Panc1 (cell line): ENCODE measurements at places on chromosomes 6 and 20.

DNA sequence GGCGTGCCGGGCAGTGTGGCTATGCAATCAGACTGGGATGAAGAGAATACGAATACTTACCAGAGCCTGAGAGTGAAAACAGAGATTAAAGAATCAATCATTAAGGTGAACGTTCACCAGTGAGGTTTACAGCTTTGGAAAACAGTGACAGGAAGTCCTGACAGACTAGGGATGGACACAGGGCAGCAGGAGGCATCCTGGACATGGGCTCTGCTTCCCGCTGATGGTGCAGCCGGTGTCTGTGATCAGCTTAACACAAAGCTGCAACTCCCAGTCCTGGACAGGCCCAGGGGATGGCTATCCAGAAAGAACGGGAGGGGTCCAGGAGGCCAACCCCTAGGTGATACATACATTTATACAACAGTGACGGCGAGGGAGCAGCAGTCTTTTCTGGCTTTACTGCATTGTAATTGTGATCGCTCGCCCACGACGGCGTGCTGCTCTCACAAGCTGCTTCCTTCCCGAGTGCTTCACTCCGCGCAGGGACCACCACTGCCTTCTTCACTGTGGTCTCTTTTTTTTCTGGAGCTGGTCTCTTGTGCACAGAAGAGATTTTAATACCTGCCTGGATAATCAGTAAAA is 20.7 kb downstream of the DIDO1 start:
- no peak for DNase-seq

DNA sequence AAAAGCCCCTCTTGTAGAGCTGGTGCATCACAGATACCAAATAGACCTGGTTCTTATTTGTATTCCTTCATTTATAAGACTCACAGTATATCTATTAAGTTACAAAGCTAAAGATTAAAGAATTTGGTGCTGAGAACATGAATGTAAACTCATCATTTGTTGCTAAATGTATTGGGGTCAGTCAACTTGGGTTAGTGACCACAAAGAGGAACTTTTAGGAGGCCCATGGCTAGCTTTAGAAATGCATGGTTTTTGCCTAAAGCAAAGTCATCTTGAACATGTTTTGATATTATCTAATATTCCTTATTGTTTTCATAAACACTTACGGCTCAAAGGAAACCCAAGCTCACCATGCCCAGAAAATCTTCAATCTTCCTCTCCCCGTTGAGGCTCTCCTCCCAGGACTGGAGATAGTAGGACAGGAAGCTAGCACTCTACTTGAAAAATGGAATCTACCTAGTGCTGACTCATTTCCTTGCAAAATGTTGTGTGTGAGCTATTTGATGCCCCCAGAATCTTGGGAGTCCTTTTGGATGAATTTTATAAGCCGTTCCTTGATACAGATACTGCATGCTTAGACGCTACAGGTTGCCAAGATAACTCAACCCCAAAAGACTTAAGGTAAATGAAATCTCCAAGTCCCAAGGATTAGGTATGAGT is 121.4 kb downstream of the BMP2 start:
- no peak for DNase-seq

- DNase-seq, result no peak
Observed at GRCh38 chr6:11975353-11975977, 36.6 kb upstream of the HIVEP1 start.

GRCh38 chr6:27752038-27752885 is 159.9 kb downstream of the OR2B2 start:
- DNase-seq, result peak; percentile 82

DNA sequence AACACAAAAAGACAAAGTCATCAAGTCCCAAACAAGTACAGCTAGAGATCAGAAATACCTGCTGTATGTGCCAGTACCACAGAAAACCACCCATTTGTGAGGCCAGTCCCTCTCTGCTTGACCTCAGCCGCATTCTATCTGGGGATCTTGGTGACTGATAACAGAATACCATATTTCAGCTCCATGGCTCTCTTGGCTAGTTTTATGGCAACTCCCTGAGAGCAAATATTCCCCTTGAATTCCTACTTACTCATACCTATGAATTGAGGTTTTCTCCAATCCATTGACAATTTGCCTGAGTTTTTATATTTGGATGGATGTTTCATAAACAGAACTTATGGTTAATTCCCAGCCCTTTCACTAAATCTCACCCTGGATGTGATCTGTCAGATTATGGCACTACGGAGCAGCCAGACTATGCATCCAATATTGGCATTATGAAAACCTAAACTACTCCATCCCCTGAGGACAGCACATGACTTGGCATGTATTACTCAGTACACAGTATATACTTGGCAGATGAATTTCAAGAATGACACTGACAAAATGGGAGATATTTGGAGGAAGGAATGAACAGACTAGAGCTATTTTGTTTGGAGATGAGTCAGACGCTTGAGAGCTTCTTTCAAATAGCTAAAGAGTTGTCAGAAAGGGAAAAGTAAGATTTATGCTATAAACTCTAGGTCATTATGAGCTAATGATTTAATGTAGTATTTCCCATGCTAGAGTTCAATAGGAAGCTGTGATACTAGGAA is 95.7 kb downstream of the PRDM1 start:
- DNase-seq, result no peak

- peak; percentile 61 for DNase-seq
Observed at GRCh38 chr6:2952557-2953095, 18.7 kb downstream of the SERPINB6 start.

DNA sequence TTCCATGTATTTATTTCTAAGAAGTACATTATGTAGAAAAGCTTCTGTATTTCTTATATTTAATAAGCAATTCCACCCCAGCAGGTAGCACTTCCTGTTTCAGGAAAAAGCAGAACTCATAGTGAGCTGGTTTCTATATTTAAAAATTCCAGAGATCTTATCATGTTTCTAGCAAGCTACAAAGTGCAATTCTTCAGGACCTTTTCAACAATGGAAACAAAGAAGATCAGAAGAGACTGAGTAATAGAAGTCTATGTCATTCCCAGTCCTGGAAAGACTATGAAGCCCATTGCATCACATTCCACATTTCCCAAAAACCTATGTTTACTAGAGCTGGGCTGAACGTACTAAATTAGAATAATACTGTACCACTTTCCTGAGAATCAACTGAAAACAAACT is 302.6 kb upstream of the NRSN1 start:
- DNase-seq, result no peak

- no peak for DNase-seq
Observed at GRCh38 chr6:11654876-11655275, 117.3 kb downstream of the TMEM170B start.

DNA sequence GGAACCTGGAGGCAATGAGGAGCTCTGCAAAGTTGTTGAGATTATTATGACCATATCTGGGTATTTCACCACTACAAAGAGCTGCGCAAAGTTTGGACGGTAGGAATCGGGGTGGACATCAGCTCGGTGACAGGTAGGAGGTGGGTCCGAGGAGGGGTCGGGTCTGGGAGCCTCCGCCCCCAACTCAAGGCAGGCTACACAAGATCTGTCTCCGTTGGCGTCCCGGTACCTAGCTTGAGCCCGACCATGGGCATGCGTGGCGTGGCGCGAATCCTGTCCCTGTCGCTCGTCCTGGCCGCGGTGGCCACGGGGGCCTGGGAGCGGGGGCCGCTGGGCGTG is 40.2 kb upstream of the ZNFX1 start:
- DNase-seq, result no peak

- no peak for DNase-seq
Observed at GRCh38 chr6:31586008-31586407, at the start of gene LST1. TSS of gene LST1 (plus strand) at chr6:31586277. CDS start at chr6:31587300, 1,023 bp downstream.

- DNase-seq, result no peak
Observed at GRCh38 chr6:157974341-157974894, 7.2 kb upstream of the SYNJ2 start.

DNA sequence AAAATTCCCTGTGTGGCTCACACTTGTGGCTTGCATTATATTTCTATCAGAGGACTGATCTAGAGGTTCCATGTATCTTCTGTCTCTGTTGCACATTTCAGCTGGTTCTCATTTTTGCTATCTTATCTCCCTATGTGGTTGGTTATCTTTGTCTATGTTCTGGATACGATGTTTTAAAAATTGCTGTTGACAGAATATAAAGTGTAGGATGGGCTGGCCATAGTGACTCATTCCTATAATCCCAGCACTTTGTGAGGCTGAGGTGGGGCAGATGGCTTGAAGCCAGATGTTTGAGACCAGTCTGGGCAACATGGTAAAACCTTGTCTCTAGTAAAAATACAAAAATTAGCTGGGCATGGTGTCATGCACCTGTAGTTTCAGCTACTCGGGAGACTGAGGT is 9.9 kb upstream of the ULBP3 start:
- DNase-seq, result no peak

GRCh38 chr6:34236131-34236442 is 586 bp upstream of the HMGA1 start:
- no peak for DNase-seq

DNA sequence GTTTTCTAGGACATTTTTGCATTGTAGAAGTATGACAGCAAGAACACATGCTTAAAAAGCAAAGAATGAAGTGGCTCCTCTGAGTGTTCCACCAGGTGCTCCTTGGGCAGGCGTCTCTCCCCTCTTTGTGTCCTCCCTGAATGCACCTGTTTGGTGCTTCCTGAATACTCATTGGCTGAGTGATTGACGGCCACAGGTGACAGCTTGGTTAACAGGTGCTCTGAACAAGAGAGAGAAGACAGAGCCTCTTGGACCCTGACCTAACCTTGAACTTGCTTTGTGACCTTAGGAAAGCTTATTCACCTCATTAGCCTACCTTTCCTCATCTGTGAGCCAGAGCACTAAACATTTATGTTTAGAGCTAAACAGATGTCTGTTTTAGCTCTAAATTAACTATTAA is 93.7 kb downstream of the TULP4 start:
- DNase-seq, result no peak

- DNase-seq, result no peak
Observed at GRCh38 chr20:15036948-15037347, 699.5 kb upstream of the FLRT3 start.

DNA sequence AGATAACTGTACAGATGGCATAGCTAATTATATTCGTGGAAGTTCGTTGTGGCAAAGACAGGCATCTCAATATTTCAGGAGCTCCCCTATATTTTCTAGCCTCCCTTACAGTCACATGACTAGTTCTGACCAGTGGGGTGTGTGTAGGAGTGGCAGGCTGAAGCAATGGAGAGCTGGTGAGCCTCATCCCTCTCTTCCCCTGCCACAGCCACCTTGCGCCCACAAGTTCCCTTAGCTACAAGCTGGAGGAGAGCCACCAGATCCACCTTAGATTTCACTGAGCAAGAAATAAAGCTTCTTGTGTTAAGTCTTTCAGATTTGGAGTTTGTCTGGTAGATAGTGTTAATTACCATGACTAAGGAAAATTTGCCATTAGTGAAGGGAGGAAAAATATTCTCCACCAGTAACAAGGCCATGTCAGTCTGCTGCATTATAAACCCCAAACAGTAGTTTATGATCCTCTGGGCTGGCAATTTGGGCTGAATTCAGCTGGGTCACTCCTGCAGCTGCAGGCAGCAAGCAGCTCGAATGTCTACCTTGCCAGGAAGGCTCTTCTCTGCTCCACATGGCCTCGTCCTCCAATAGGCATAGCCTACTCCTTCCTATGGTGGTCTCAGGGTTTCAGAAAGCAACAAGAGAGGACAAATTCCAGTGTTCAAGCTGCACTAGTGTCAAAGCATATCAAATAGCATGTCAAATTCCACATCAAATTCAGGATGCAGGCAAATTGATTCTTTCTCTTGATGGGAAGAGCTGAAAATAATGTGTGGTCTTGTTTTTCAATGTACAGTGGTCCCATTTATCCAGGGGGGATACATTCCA is 7.4 kb upstream of the RBCK1 start:
- no peak for DNase-seq

- DNase-seq, result no peak
Observed at GRCh38 chr6:38099221-38099620, 279.7 kb downstream of the ZFAND3 start.

DNA sequence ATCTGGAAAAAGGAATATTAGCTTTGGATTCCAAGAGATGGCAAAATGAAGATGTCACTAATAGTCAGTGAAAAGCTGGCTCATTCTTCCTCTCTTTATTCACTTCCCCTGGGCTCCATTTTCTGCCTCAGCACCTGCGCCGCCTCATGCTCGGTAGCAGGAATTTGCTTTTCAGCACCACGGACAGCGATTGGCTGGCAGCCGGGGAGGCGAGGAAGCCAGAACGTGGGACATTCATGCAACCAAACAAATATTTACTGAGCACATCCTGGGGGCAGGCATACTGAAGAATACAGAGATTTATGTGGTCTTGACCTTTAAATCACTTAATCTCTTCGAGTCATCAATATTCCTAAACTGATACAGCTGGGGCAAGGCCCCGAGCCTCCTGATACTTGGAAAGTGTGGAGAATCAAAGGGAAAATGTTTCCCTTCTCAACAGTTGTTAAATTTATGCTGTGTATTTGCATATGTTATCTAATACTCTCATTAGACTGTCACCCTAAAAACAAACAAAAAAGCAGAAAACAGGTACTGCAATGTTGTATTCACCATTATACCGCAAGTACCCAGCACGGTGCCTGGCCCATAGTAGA is 12.1 kb upstream of the PDYN start:
- no peak for DNase-seq

DNA sequence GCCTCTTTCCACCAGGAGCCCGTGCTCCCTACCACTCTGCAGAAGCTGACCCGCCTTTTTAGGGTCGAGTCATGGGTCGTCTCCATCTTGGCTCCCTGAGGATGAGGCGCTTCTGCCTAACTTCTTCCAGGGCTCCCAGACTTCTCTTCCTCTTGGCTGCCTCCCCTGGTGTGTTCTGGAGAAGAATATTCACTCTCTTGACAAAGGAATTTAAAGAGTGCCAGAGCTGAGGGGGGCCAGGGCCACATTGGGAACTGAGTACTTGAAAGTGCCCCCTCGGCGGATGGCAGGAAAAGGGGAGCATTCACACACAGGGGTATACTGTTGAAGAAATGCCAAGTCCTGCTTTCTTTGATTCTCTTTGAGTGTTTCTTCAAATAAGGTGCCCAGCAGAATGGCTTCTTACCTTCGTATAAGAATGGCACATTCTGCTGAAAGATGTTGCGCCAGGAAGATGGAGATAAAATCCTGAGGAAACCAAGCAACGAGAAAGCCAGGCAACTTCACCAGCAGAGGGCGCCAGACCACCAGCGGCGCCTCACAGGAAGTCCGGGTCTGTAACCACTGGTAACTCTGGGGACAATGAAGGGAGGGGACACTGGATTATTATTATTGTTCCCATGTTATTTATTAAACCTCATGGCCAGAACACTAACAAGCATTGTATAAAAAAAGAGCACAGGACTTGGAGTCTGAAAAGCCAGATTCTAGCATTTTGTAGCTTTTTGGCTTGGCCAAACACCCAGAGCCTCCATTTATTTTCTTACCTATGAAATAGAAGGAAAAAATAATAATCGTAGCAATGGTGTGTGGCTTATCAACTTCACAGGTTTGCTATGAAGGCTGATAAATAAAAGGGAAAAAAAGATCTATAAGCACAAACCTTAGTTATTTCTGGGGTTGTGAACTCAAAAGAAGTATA is 176.7 kb downstream of the HACE1 start:
- no peak for DNase-seq

- DNase-seq, result no peak
Observed at GRCh38 chr20:53658973-53659372, 65.3 kb upstream of the ZNF217 start.

DNA sequence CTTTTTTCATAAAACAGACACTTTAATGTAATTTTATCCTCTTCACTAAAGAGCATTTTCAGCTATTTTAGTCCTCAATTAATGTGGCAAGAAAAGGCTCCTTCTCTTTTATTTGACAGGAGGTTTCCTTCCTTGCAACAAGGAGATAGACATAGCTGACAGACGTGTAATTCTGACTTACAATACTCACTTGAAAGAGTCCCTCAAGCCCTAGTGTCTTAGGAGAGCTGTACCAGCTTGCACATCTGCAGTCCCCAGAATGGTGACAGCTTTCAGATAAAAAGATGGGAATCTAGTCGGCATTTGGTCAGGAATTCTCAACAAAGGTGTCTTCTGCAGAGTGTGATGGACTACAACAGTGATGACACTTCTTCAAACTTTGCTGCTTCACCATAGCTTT is 603.7 kb upstream of the PTCHD4 start:
- DNase-seq, result no peak
